ENCODE measurements at places on chromosomes 7 and 10. TPM values are rescaled to one million over a fixed set of nuclear protein-coding genes. Genes with fewer than 3 reads are reported as not detected.

CCDC7 gene
- total RNA-seq, result 4.3 TPM

GRCh38 chr10:67793313-67793712 lies 44.7 kb downstream of the DNAJC12 start:
- no peak for DNase-seq
- H3K27me3 ChIP-seq, result no peaks in the 10 kb centered on the region
- no peak overlapping the region for H3K4me3 ChIP-seq
- H3K36me3 ChIP-seq, result no peaks in the 10 kb centered on the region
- no peak overlapping the region for H3K27ac ChIP-seq
- peaks cover 6% of the 10 kb centered on the region for H3K4me1 ChIP-seq

GRCh38 chr7:27605689-27606269 lies 56.9 kb downstream of the HIBADH start:
- no peaks in the 10 kb centered on the region for H3K4me1 ChIP-seq
- no peaks in the 10 kb centered on the region for H3K27me3 ChIP-seq
- H3K36me3 ChIP-seq, result no peaks in the 10 kb centered on the region
- no peak overlapping the region for H3K4me3 ChIP-seq

GRCh38 chr7:8035192-8035591 lies 66.6 kb downstream of the GLCCI1 start:
- no peak overlapping the region for H3K4me3 ChIP-seq
- no peaks in the 10 kb centered on the region for H3K27me3 ChIP-seq
- no peaks in the 10 kb centered on the region for H3K4me1 ChIP-seq
- DNase-seq, result no peak
- no peaks in the 10 kb centered on the region for H3K36me3 ChIP-seq

DNA sequence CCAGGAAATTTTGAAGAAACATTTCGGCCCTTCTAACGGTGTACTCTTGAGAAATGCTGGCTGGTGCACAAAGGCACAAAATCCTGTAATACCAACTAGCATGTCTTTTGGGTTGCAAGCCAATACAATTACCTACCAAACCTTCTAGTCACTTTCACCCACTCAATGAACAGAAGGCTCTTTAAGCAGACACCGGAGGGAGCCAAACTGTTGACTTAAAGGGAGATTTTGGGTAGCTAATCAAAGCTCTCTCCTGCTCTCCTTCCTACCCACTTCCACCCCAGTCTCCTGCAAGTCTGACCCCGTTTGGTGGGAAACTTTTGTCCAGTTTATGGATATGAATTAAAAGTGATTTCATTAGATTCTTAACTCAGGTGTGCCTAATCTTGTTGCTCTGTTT lies 24.0 kb downstream of the GRM3 start:
- DNase-seq, result no peak
- no peak overlapping the region for H3K4me3 ChIP-seq

GRCh38 chr7:45238806-45239205 lies 81.2 kb downstream of the RAMP3 start:
- no peaks in the 10 kb centered on the region for H3K4me1 ChIP-seq
- no peak overlapping the region for H3K27ac ChIP-seq
- no peaks in the 10 kb centered on the region for H3K36me3 ChIP-seq
- H3K27me3 ChIP-seq, result no peaks in the 10 kb centered on the region

DNA sequence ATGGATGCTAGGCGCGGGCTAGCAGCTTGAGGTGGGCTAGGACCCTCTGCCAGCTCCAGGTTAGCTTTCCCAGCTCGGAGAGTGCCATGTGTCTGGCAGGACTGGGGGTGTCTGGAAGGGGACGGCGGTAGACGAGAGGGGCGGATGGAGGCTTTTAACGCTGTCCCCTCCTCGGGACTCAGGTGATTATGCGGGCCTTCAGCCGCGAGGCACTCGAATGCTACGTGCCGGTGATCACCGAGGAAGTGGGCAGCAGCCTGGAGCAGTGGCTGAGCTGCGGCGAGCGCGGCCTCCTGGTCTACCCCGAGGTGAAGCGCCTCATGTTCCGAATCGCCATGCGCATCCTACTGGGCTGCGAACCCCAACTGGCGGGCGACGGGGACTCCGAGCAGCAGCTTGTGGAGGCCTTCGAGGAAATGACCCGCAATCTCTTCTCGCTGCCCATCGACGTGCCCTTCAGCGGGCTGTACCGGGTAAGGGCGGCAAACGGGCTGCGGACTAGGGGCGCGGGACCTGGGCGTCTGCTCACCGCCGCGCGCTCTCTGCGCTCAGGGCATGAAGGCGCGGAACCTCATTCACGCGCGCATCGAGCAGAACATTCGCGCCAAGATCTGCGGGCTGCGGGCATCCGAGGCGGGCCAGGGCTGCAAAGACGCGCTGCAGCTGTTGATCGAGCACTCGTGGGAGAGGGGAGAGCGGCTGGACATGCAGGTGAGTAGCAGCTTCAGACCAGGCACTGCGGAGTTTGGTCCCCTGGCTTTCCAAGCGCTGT lies 1.1 kb downstream of the CYP26A1 start:
- peaks cover 31% of the 10 kb centered on the region for H3K4me1 ChIP-seq
- H3K27ac ChIP-seq, result no peak overlapping the region
- H3K27me3 ChIP-seq, result no peaks in the 10 kb centered on the region
- DNase-seq, result no peak
- H3K36me3 ChIP-seq, result no peaks in the 10 kb centered on the region
- no peak overlapping the region for H3K4me3 ChIP-seq

GRCh38 chr7:120825576-120825975 lies 32.4 kb downstream of the TSPAN12 start:
- no peaks in the 10 kb centered on the region for H3K27me3 ChIP-seq
- H3K4me3 ChIP-seq, result no peak overlapping the region
- DNase-seq, result no peak

NPFFR1 gene
- not detected for total RNA-seq

DNA sequence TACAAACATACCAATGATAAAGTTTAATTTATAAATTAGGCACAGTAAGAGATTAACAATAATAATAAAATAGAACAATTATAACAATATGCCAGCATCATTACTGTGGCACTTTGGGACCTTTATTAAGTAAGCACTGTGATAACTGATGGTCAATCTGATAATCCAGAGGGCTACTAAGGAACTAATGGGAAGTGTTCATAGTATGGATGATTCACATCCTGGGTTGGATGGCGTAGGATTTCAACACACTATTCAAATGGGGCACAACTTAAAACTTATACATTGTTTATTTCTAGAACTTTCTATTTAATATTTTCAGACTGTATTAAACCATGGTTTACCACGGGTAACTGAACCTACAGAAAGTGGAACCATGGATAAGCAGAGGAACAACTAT lies 90.8 kb downstream of the KIF20B start:
- no peaks in the 10 kb centered on the region for H3K4me1 ChIP-seq
- H3K36me3 ChIP-seq, result no peaks in the 10 kb centered on the region
- no peak for DNase-seq
- no peaks in the 10 kb centered on the region for H3K27me3 ChIP-seq
